ENCODE measurements at places on chromosomes 3 and 15.
A peak's percentile ranks its signal among the peaks of the same experiment; 100 is the strongest.

DNA sequence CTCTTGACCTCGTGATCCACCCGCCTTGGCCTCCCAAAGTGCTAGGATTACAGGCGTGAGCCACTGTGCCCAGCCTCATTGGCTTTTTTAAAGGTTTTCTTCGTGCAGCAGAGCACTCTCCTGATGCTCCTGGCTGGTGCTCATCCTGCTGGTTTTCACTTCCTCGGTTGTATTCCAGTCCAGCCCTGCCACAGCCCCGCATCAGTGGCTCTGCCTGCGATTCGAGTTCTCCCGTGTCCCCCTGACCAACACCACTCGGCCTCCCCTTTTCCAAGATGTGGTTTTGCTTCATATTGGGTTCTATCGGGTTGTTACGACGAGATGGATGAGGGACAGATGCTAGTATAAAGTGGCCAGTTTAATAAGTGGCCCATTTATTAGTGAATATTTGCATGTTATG is 27.8 kb downstream of the EFCC1 start:
- H3K4me3 ChIP-seq, result no peak overlapping the region
- H3K4me1 ChIP-seq, result peaks cover 16% of the 10 kb centered on the region
- no peak overlapping the region for H3K27ac ChIP-seq

DNA sequence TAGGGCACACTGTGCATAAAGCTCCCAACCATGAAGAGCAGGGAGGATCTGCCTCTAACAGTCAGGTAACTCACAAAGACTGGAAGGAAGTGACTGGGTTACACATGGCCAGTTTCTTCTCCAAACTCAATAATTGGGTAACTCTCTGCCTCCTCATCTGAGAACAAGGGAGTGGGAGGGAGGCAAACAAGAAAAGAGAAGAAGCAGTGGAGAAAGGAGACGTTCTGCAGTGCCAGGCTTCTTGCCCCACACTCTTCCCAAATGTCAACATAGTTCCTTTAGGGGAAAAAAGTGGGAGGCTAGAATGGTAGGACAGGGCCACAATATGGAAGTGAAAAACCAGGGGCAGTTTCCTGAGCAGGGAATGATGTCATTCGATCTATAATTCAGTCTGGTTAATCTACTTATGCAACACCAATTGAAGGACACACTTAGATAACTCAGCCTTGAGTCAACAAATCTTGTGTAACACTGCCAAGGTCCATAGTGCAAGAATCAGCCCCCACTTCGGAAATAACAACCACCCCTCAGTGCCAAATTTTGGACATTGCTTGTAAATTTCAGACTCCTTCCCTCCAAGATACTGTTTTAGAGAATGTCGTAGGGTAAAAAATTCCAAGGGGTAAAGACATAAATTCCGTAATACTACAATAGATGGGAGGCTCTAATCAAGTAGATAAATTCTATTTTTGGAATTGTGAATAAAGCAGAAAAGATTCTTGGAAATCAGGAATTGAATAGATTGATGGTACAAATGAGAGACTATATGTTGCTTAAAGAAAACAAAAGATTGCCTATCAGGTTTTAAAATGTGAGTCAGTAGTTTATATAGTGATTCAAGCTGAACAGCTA is 143.0 kb downstream of the LPP start:
- no peak overlapping the region for H3K4me3 ChIP-seq
- H3K4me1 ChIP-seq, result peaks cover 12% of the 10 kb centered on the region
- no peak overlapping the region for H3K27ac ChIP-seq
- H3K36me3 ChIP-seq, result no peaks in the 10 kb centered on the region
- H3K27me3 ChIP-seq, result no peaks in the 10 kb centered on the region

GRCh38 chr3:150081084-150081483 is 110.4 kb upstream of the PFN2 start:
- H3K4me3 ChIP-seq, result no peak overlapping the region
- no peak for DNase-seq
- no peak overlapping the region for H3K27ac ChIP-seq
- no peaks in the 10 kb centered on the region for H3K27me3 ChIP-seq

- DNase-seq, result no peak
- no peaks in the 10 kb centered on the region for H3K4me1 ChIP-seq
- no peak overlapping the region for H3K4me3 ChIP-seq
- H3K27ac ChIP-seq, result no peak overlapping the region
- H3K27me3 ChIP-seq, result no peaks in the 10 kb centered on the region
Measured at GRCh38 chr15:91752081-91752785, 101.3 kb upstream of the SLCO3A1 start.

DNA sequence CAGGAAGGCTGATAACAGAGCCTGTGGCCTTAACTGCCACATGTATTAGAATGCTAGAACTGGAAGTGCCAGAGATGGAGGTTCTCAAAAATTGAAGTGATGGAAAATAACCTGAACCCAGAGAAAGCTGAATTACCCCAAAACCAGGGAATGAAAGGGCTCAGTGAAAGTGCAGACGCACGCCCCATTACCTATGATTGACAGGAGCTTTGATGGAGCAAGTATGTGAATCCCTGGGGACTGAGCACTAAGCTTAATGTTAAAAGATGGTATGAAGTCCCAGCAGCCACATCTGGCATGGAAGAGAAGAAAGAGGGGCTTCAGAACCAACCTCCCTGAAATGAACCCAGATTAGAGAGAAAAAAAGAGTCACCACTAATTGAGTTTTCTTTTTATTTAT is 118.4 kb upstream of the FHIT start:
- no peak overlapping the region for H3K4me3 ChIP-seq
- no peak overlapping the region for H3K27ac ChIP-seq
- no peaks in the 10 kb centered on the region for H3K36me3 ChIP-seq
- DNase-seq, result no peak
- no peaks in the 10 kb centered on the region for H3K4me1 ChIP-seq

GRCh38 chr3:10992017-10992942 is at the start of gene SLC6A1:
Gene SLC6A1 (plus strand): TSS chr3:10992748. CDS start chr3:11017212, 24,464 bp downstream.
- no peak within 1 kb of the TSS for H3K4me3 ChIP-seq
- peaks cover 17% of the 10 kb centered on the region for H3K27me3 ChIP-seq
- no peak for DNase-seq
- H3K4me1 ChIP-seq, result no peaks in the 10 kb centered on the region
- no peaks in the 10 kb centered on the region for H3K36me3 ChIP-seq
- H3K27ac ChIP-seq, result no peak within 1 kb of the TSS

DNA sequence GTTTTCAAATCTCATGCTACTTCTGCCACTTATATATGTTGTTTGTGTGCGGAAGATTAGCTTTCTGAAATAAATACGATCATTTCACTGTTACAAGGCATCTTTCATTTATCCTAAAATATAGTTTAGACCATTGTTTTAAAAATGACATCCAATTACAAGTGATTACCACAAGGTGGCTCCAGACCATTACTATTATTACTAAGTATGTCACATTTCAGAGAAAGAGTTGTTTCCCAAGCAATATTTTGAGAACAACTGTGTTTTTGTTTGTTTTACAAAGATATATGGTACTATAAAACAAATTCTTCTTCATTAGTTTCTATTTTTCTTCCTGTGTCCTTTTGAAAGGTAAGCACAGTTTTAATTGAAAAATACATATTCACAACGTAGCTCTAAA is 136.0 kb upstream of the RAP2B start:
- H3K4me1 ChIP-seq, result no peaks in the 10 kb centered on the region
- DNase-seq, result peak; percentile 13
- no peak overlapping the region for H3K4me3 ChIP-seq

DNA sequence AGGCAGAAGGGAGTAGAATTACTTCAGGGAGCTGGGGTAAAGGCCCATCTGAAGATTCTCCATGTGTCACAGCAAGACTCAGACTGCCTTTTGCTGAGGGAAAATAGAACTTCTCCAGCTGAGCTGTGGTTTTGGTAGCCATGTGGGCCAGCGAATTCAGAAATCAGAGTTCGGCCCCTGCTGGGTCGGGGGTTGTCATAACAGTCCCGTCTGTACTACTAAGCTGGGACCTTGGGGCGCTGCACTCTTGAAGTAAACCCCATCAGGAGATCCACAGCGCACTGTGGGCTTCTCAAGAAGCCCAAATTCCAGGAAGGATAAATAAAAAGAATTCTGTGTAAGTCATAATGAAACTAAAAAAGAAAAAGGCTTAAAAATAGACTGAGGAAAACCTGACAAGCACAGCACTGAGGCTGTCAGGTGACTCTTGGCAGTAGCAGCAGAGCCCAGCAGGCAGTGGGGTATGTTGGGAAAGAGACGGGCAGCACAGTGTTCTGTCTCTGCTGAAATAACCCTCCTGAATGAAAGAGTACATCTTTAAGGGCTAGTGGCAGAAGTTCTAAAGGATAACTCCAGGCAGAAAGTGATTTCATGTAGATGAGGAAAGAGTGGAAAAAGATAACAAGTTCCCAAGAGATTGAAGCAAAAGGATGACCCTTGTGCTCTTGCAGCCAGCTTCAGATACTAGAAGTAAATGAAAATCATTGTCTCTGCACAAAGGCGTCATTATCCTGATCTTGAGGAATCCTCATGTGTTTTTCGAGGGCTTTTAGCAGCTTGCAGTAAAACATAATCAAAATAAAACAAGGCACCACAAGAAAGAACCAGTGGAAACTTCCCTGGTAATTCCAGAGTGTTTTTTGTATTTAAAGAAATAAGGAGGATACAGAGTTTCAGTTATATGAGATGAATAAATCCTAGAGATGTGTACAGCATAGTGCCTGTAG is 74.5 kb downstream of the RAB7A start:
- no peak for DNase-seq
- peaks cover 59% of the 10 kb centered on the region for H3K4me1 ChIP-seq
- H3K27me3 ChIP-seq, result no peaks in the 10 kb centered on the region
- peak overlapping the region; percentile 14 for H3K4me3 ChIP-seq
- peaks cover 39% of the 10 kb centered on the region for H3K36me3 ChIP-seq

DNA sequence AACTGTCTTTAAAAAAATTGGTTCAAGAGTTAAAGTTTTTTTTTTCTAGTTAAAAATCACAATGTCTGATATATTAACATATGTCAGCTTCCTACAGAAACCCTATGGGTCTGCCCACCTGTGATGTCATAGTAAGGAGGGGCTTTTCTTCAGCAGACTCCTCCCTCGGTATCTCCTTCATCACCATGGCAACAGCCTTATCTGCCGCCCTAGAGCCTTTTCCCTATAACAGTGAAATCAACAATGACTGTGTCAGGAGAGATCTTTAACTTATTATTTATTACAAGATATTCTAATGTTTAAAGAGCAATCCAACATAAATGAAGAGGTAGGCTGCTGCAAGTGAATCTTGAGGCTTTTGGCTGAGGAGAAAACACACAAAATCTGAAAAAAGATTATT is 138.7 kb downstream of the PEX5L start:
- H3K4me1 ChIP-seq, result no peaks in the 10 kb centered on the region
- no peaks in the 10 kb centered on the region for H3K27me3 ChIP-seq
- no peak overlapping the region for H3K4me3 ChIP-seq
- H3K36me3 ChIP-seq, result no peaks in the 10 kb centered on the region
- DNase-seq, result no peak

- no peak for DNase-seq
- H3K27me3 ChIP-seq, result no peaks in the 10 kb centered on the region
- H3K4me3 ChIP-seq, result no peak overlapping the region
Measured at GRCh38 chr15:90340345-90340744, 11.7 kb upstream of the ZNF774 start.

- DNase-seq, result no peak
- no peaks in the 10 kb centered on the region for H3K27me3 ChIP-seq
- no peaks in the 10 kb centered on the region for H3K36me3 ChIP-seq
- peaks cover 12% of the 10 kb centered on the region for H3K4me1 ChIP-seq
- H3K27ac ChIP-seq, result no peak overlapping the region
- H3K4me3 ChIP-seq, result no peak overlapping the region
Measured at GRCh38 chr15:92068121-92068520, 214.6 kb downstream of the SLCO3A1 start.

GRCh38 chr3:68878322-68878721 is 54.0 kb downstream of the TAFA4 start:
- H3K4me3 ChIP-seq, result no peak overlapping the region
- H3K4me1 ChIP-seq, result no peaks in the 10 kb centered on the region
- no peaks in the 10 kb centered on the region for H3K27me3 ChIP-seq
- DNase-seq, result no peak
- no peaks in the 10 kb centered on the region for H3K36me3 ChIP-seq

DNA sequence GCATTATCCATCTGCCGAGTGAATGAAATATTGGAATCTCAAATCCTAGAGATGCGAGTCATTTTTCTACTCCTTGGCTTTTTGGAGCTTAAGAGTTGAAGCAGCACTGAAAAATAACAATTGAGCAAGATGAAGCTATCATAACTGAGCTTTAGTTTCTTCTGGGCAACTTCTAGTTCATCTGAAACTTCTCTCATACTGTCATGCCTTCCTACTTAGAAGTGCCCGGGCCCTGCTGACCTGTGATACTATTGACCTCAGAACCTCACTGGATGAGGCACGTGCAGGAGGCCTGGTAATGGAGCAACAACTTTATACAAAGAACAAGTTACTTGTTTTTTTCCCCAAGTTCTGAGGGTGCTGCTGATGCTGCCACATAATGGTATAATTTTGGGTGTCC is 48.5 kb upstream of the P3H2 start:
- H3K27me3 ChIP-seq, result no peaks in the 10 kb centered on the region
- no peak for DNase-seq
- peaks cover 9% of the 10 kb centered on the region for H3K4me1 ChIP-seq
- no peak overlapping the region for H3K4me3 ChIP-seq
- H3K36me3 ChIP-seq, result no peaks in the 10 kb centered on the region

DNA sequence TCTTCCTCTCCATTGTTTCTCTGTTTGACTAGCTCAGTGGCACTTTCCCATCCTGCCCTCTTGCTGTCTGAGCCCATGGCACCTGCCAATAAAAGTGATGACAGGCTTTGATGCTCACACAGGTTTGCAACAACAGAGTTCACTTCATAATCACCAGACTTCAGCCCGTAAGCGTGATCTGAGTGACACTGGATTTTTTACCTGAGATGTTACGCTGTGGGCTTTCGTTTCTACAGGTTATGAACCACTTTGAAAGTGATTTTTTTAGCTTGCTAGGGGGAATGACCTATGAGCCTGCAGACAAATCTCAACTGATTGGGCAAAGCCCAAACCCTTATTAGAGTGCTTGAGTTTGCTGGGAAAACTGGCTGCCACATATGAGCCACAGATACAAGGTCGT is 173.9 kb upstream of the ICE2 start:
- H3K4me3 ChIP-seq, result no peak overlapping the region
- no peaks in the 10 kb centered on the region for H3K27me3 ChIP-seq
- peaks cover 30% of the 10 kb centered on the region for H3K4me1 ChIP-seq
- H3K27ac ChIP-seq, result no peak overlapping the region
- no peak for DNase-seq

GRCh38 chr3:176767385-176767784 is 429.9 kb downstream of the TBL1XR1 start:
- DNase-seq, result no peak
- no peak overlapping the region for H3K4me3 ChIP-seq
- no peaks in the 10 kb centered on the region for H3K4me1 ChIP-seq
- H3K36me3 ChIP-seq, result no peaks in the 10 kb centered on the region
- H3K27ac ChIP-seq, result no peak overlapping the region

- no peak for DNase-seq
- no peaks in the 10 kb centered on the region for H3K4me1 ChIP-seq
- H3K4me3 ChIP-seq, result no peak overlapping the region
- H3K27me3 ChIP-seq, result no peaks in the 10 kb centered on the region
- H3K27ac ChIP-seq, result no peak overlapping the region
Measured at GRCh38 chr3:78257951-78258530, 1218.1 kb downstream of the ROBO2 start.
